Sigmoid colon (tissue), 7 donors: ENCODE measurements at places on chromosomes 2 and 18. TPM values are rescaled to one million over a fixed set of nuclear protein-coding genes. Genes with fewer than 3 reads are reported as not detected.

DNA sequence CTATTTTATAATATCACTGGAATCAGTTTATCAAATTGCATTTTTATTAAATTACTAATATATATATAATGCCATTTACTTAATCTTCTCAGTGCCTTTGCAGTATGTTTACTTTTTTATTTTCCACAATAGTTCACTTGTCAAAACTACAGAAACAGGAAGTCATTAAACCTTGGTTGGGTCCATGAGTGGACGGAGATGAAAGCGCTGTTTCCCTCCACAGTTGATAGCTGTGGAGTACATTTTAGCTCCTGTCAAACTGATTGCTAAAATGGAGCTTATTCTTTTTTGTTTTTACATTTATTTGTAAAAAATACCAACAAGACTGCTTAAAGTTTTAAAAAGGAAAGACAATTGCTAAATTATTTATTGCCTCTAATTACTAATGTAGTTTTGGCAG is 19.2 kb downstream of the MFF start:
- H3K27me3 ChIP-seq, result no peaks in the 10 kb centered on the region
- H3K4me3 ChIP-seq, result no peak overlapping the region
- H3K36me3 ChIP-seq, result peaks cover 2% of the 10 kb centered on the region

GRCh38 chr2:129085386-129085785 is 766.7 kb upstream of the HS6ST1 start:
- no peaks in the 10 kb centered on the region for H3K4me1 ChIP-seq
- H3K36me3 ChIP-seq, result no peaks in the 10 kb centered on the region
- no peaks in the 10 kb centered on the region for H3K27me3 ChIP-seq
- no peak overlapping the region for H3K4me3 ChIP-seq
- no peak for DNase-seq

DNA sequence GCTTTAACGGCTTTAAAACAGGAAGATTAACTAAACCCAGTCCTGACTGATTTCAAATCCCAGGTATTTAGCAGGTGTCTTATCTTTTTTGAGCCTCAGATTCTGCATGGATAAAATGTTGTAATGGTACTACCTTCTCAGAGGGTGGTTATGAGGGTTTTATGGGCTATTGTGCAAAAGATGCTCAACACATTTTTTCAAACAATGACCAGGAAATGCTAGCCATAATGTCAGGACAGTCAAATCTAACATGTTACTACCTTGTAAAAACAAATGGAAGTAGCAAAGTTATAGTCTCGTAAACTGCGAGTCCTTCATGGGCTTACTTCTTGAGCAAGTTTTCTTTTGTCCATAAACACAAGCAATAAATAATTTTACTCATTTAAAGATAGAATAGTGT is 162.1 kb upstream of the TFPI start:
- no peak overlapping the region for H3K27ac ChIP-seq
- H3K36me3 ChIP-seq, result no peaks in the 10 kb centered on the region
- H3K27me3 ChIP-seq, result no peaks in the 10 kb centered on the region
- no peak overlapping the region for H3K4me3 ChIP-seq
- no peaks in the 10 kb centered on the region for H3K4me1 ChIP-seq

DNA sequence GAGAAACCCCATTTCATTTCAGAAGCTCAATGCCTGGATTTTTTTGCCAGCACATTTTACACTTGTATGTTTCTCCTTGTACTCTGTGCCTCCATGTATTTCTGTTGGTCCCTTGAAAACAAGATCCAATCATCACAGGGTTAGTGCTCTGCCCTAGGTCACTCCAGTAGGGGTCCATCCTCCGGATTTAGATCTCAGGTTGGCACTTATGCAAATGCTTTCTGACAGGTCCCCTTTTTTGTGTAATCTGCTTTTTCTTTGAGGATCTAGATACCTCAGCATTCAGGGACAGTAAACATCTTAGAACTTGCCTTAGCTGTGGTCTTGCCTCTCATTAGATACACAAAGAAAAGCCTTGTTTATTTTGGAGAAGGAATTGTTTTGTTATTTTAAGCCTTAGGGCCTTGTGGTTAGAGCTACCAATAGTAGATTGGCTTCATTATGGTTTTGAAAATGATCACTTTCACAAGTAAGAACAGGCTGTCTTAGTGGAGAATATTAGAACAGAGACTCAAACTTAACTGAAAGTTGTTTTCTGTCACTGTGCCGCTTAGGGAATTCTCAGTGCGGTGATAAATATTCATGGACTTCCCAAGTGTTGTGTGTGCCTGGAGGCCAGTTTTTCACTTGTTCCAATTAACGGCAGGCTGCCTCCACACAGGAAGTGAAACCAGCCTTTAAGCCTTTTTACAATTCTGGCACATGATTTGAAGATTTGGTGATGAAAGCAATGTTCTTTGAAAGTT is 7.8 kb downstream of the MERTK start:
- DNase-seq, result no peak
- H3K27ac ChIP-seq, result peak overlapping the region; percentile 59
- no peaks in the 10 kb centered on the region for H3K36me3 ChIP-seq
- H3K4me3 ChIP-seq, result no peak overlapping the region

DNA sequence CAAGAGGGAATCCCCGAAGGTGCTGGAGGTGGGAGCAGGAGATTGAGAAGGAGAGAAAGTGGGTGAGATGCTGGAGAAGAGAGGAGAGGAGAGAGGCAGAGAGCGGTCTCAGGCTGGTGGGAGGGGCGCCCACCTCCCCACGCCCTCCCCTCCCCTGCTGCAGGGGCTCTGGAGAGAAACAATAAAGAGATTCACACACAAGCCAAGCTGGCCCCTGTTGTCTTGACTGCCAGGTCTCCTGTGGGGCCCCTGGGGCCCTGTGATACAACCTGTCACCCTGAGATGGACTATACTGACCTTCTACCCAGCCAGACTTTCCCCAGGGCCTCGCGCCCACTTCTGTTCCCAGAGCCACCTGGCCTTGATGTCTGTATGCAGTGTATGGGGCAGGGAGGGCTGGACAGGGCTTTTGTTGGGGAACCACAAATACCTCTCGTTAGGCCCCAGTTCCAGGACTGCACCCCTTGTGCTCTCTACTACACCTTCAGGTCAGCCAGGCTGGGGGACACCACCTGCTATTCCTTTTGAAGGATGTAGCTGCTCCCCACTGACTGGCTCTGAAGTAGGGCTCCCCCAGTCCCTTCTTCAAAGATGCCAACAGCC is 8.0 kb upstream of the SPEG start:
- H3K4me1 ChIP-seq, result peaks cover 15% of the 10 kb centered on the region
- no peak overlapping the region for H3K4me3 ChIP-seq
- H3K27ac ChIP-seq, result peak overlapping the region; percentile 99
- H3K27me3 ChIP-seq, result no peaks in the 10 kb centered on the region
- peak; percentile 68 for DNase-seq

GRCh38 chr18:76621782-76622495 is 126.9 kb upstream of the ZNF516 start:
- H3K36me3 ChIP-seq, result no peaks in the 10 kb centered on the region
- H3K4me1 ChIP-seq, result peaks cover 30% of the 10 kb centered on the region
- DNase-seq, result no peak
- H3K27ac ChIP-seq, result peak overlapping the region; percentile 77
- H3K4me3 ChIP-seq, result peak overlapping the region; percentile 5
- no peaks in the 10 kb centered on the region for H3K27me3 ChIP-seq

DNA sequence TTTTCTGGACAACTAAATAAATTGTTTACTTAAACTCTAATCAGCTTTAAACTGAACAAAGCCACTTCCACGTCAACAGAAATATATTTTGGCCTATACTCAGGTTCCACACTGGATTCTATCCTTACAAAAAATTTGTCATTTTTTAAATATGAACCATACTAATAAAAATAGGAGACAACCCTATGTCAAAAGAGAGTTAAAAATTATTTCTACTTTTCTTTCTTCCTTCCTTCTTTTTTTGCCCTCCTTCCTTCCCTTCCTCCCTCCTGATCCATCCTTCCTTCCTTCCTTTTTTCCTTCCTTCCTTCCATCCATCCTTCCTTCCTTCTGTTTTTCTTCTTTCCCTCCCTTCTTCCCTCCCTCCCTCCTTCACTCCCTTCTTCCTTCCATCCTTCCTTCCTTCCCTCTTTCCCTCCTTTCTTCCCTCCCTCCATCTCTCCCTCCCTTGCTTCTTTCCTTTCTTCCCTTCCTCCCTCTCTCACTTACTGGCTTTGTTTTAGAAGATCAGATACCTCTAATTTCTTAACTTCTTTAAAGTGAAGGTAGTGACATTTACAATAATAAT is 1444.9 kb downstream of the DPP10 start:
- H3K36me3 ChIP-seq, result no peaks in the 10 kb centered on the region
- H3K4me1 ChIP-seq, result no peaks in the 10 kb centered on the region
- H3K27me3 ChIP-seq, result no peaks in the 10 kb centered on the region
- H3K4me3 ChIP-seq, result no peak overlapping the region
- DNase-seq, result no peak

GRCh38 chr2:174051741-174052583 is 86.8 kb upstream of the SP3 start:
- H3K4me3 ChIP-seq, result no peak overlapping the region
- peak overlapping the region; percentile 17 for H3K27ac ChIP-seq
- H3K4me1 ChIP-seq, result peaks cover 15% of the 10 kb centered on the region
- no peaks in the 10 kb centered on the region for H3K36me3 ChIP-seq
- no peaks in the 10 kb centered on the region for H3K27me3 ChIP-seq

- H3K27me3 ChIP-seq, result no peaks in the 10 kb centered on the region
- no peak overlapping the region for H3K27ac ChIP-seq
- no peak overlapping the region for H3K4me3 ChIP-seq
- DNase-seq, result no peak
- H3K36me3 ChIP-seq, result peaks cover 33% of the 10 kb centered on the region
These were observed 10.1 kb downstream of the PPP1R7 start for GRCh38 chr2:241160318-241160717.

BIRC6 gene
- total RNA-seq, result 110 TPM

COLEC12 gene
- total RNA-seq, result 17.5 TPM

BUB1 gene
- 1.1 TPM for total RNA-seq
